ENCODE measurements at places on chromosomes 6 and 20.

DNA sequence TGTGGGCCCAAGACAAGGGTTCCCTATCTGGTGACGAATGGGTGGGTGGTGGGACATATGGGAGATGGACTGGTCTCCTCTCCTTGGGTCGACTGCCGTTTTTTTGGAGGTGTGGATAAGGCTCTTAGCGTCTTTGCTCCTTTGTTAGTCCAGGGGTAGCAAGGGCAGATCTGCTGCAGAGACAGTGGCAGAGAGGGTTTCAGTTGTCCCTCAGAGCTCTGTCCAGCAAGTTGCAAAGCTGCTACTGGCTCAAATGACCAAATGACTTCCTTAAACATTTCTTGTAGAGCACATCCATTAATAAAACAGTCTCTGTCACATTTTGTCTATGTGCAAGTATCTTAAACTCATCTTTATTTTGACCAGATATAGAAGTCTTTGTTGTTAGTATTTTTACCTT is 508.0 kb upstream of the ADGRB3 start:
- no peak for DNase-seq

DNA sequence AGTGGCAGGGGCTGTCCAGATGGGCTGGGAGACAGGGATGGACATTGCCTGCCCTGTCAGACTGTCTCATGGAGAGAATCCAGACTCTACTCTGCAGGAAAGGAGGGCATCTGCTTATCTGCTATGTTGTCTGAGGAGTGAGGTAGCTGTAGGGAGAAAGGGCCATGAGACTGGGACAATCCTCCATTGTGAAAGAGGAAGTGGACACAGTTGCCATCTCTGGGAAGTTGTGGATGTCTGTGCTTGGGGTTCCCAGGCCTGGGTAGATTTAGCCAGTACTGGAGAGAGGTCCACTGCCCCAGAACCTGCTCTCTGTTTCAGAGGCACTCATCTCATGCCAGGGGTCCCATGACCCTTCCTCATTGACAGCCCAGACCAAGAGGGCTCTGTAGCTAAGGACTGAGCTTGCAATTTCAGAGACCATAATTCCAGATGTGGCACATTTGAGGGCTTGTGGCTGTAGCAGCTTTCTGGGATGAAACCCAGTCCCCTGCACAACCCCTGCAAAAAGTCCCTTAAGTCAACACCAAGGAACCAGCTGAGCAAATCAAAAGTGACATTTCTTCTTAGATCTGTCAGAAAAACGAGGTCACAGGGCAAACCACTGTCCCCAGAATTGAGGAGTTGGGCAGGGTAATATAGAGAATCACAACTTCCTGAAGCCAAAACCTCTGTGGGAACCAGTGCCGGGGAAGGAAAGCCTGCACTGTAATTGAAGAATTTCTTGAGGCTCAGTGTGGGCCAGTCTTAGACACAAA is 4.1 kb upstream of the SIRPG start:
- DNase-seq, result no peak

DNA sequence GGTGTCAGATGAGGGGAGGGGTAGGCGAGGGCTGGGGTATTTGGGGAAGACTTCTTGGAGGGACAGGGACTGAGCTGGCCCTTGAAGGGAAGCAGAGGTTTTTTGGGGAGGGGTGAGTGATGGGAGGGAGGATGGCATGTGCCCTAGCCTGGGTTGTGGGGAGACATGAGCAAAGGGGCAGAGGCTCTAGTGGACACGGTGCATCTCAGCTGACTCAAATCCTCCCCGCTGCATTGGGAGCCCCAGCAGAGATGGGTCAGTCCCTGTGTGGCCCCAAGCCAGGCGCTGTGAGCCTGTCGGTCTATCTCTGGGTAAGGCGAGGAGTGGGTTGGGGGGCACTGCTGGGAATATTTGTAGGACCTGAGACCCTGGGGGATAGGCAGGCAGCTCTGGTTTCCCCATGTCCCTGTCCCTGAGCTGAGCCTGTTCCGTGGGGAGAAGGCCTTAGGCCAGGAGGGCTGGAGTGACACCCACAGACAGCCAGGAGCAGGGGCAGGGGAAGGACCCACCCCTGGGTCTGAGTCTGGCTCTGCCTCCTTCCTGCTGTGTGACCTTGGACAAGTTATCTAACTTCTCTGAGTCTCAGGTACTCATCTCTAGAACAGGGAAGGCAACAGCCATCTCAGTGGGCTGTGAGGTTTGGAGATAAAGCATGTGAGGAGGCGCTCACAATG is 36.0 kb downstream of the SPDEF start:
- no peak for DNase-seq

DNA sequence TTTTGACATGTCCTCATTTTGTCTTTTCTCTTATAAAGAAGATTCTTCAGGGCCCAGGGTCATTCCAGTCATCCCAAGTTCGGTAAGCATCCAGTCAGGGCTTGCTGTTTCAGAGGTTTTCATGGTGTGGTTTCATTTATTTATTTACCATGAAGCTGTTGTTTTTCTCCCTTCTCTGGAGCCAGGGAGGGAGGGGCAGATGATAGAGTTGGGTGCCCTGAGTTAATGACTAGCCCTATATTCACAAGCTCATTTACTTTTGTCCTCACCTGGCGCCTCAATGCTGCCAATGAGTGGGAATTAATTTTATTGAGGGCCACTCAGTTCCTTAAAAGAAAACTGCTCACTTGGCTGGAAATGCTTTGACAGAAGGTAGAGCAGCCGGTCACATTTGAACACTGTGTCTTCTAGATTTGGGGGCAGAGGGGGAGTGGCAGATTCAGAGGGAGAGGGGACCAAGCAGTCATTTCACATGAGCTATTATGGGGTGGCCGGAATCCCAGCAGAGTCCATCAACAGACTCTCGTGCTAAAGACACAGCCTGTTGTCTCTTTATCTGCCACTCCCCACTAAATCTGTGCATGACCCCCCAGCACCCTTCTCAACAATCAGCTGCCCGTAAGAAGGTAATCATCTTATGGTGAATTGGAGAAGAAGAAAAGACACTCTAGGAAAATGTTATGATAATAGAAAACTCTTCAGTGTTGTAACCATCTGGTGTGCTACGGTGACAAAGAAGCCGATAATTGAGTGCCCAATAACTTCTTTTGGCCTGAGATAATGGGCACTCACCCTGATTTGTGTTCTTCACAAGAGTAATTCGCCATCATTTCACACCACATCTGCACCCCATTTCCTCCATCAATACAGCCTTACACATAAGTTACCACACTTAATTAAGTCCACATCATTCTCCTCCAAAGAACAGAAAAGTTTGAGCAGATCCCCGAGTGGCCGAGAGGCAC is 573.5 kb upstream of the JAG1 start:
- DNase-seq, result no peak

- DNase-seq, result no peak
Measured at GRCh38 chr6:132661906-132662305, 2.9 kb upstream of the TAAR1 start.

DNA sequence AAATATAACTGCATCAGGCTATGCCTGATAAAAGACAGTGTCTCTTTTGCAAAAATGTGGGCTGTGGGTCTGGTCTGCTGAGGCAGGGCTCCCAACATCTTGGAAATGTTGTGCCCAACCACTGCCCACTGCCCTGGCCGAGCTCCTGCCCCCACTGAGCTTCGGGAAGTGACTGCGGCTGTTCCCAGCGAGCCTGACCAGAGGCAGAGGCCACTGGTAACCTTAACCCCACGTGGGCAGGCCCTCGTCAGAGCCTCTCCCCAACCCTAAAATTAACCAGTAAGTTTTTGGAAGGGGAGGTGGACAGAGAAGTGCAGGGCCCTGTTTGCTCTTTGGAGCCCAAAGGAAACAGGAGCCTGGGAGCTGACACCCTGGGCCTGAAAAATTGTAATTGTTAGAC is 225.9 kb downstream of the MAFB start:
- no peak for DNase-seq

DNA sequence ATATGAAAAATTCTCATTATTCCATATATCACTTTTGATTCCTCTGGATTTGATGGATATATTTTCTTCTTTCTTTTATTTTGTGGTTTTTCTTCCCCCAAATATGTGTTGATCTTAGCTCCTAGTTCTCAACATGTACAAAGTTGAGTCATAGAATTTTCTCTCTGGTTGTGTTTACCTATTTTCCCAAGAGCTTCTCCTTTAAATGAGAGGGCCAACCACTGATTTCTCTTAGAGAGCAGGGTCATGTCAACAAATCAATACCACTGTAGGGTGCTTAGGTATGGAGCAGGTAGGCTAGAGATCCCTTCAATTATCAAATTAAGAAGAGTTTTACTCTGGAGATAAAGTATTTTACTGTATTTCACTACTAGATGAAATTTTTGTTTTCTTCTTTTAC is 145.7 kb downstream of the BMP5 start:
- no peak for DNase-seq

GRCh38 chr6:139754898-139755775 is 380.7 kb upstream of the CITED2 start:
- no peak for DNase-seq

DNA sequence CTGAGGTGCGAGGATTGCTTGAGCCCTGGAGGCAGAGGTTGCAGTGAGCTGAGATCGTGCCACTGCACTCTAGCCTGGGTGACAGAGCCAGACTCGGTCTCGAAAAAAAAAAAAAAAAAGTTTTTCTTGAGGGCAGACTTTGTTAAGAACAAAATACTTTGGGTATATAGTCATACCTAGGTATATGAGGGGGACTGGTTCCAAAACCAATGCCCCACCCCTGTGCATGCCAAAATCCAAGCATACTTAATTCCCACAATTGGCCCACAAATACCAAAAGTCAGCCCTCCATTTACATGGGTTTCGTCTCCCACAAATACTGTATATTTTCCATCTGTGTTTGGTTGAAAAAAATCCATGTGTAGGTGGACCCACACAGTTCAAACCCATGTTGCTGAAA is 119.9 kb downstream of the INSM1 start:
- no peak for DNase-seq

DNA sequence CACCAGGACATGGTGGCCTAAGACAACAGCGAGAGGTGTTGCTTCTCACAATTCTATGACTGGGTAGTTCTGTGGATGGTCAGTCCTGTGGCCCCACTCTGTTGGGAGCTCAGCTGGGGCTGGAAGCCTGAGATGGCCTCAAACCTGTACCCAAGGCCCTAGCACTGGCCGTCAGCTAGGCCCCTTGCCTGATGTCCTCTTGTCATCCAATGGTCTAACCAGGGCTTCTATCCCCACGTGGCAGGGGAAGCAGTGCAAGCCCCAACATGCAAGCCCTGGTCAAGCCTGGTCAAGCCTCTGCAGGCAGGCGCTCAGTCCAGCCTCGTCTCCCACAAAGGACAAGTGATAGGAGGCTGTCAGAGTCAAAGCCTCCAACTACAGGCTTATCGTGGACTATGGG is 196.5 kb upstream of the CST7 start:
- DNase-seq, result no peak

- no peak for DNase-seq
Measured at GRCh38 chr20:31843881-31844280, 1.5 kb downstream of the FOXS1 start.

DNA sequence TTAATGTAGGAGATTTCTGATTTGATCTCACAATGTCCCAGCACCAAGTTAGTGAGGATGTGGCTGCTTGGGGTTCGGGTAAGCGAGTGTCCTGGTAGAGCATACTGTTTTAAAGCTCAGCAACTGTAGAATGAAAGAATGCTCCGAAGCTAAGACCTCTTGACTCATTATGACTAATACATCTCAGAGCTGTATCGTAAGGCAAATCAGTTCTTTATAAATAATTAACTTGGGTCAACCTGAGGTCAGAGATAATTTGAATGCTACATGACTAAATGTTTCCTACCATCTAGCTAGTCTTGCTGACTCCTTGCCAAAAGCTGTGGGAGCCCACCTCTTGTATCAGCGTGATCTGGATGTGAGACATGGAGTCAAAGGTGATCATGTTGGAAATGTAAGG is 128.8 kb upstream of the PDE7B start:
- no peak for DNase-seq

- no peak for DNase-seq
Measured at GRCh38 chr6:118186672-118187567, 279.9 kb downstream of the SLC35F1 start.

DNA sequence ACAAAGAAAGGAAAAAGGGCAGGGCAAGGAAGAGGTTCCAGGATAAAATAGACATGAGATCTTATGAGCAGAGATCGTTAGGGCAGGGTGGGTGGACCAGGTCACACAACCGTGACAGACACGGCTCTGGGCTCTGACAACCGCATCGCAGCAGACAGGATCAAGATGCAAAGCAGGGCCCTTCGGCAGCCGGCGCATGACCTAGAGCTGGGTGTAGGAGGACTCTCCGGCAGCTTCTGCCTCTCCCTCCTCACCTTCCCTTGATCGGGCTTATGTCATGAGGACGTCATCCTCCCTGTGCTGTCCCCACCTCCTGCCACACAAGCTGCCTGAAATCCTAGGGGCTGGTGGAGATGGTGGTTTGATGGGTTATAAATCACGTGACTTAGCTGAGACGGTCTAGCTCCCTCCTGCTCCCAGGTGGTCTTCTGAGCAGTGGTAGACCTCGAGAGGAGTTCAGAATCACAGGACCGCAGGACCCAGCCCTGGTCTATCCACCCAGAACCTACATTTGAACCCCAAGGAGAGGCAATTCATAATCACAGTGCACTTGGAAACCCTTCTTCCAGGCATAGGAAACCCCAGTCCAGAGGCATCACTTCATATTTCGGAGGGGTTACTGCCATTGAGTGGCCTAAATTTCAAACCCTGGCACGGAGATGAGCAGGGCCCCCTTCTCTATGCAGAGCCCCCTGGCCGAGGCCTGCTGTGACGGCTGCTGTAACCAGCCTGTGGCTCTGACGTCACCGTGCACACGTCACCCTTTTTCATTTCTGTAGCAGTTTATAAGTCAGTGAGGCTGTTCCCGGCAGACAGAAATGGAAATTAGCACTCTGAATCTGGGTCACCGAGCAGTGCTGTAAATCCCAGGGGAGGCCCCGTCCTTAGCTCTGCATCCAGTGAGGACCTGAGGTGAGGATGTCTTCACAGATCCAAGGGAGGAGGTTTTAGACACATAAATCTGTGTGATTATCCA is 8.7 kb upstream of the CCR6 start:
- DNase-seq, result peak; percentile 50

DNA sequence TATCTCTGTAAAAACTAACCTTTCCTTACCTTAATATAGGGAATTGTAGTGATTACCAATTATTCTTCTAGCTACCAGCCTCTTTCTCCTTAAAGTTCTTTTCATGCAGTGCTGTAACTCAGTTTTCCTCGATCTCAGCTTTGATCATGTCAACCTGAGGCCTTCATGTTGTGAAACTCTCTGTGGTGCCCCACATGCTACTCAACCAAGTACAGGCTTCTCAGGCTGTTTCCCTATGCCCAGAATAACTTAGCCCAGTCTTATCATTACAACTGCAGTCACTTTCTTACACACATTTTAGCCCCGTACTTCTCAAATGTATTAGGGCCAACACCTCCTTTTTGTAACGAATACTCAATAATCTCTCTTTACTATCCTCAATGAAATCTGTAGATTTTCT is 90.1 kb upstream of the SUPT3H start:
- no peak for DNase-seq

GRCh38 chr6:159713984-159714383 is 13.3 kb upstream of the WTAP start:
- no peak for DNase-seq

- DNase-seq, result no peak
Measured at GRCh38 chr6:52015953-52016352, 71.5 kb downstream of the PKHD1 start.

DNA sequence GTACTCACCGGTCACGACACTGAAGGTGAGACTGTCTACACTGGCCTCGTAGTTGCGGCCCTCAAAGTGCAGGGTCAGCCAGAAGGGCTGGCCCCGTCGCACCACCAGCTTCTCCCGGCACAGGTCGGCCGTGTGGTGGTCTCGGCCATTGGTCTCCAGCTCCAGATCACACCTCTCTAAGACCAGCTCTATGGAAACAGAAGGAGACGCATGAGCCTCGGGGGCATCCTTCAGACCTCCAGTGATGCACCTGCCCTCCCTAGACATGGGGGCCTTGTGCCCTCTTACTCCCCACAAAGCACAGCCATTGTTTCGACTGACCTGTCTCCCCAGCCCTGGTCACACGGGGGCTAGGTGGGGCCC is 3.7 kb downstream of the TGM2 start:
- DNase-seq, result no peak
